ENCODE measurements at places on chromosomes 3 and 15.
A peak's percentile ranks its signal among the peaks of the same experiment; 100 is the strongest.

DNA sequence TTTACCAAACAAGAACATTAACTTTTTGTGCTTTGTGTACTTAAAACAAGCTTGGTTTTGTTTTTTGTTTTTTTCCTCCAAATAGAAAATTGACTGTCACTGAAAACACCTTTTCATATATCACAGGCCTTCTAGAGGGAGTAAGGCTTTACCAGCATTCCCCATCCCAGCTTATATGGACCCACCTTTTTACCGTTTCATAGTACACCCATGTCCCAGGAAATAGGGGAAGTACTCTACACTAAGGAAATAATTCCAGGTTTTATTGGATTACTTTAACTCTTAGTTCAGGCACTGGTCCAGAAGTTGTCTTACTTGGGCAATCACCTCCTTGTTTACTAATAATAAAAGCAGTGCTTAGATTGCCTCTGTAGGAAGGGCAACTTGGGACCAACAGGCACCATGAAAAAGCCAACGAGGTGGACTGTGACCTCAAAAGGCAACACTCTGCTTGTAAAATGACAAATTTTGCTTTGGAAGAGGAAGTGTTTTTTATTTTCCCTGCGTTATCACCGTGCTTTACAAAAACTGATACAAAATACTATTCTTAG is 26.2 kb downstream of the HMG20A start:
- no peak for DNase-seq

DNA sequence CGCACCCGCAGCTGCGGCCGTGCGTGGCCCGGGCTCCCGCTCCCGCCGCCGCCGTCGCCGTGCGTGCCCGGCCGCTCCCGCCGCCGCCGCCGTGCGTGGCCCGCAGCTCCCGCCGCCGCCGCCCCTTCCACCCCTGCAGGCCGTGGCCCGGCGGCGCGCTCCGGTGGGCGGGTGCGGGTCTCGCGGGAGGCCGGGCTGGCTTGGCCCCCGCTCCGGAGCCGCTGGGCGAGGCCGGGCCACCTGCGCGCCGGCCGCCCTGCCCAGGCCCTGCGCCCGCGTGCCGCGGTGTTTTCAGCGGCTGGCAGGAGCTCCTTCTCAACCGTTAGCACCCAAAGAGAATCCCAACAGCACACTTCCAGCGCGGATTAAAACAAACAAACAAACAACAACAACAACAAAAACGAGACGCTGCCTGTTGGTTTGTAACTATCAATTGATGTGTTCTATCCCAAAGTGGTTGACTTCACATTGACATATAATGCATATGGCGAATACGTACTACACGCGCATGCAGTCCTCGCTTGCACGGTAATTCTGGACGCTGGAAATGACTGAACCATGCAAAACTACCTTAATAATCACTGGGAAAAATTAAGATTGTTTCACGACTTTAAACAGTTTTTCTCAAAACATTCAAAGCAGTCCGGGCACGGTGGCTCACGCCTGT is 113.7 kb upstream of the GOLGA8J start:
- DNase-seq, result no peak

DNA sequence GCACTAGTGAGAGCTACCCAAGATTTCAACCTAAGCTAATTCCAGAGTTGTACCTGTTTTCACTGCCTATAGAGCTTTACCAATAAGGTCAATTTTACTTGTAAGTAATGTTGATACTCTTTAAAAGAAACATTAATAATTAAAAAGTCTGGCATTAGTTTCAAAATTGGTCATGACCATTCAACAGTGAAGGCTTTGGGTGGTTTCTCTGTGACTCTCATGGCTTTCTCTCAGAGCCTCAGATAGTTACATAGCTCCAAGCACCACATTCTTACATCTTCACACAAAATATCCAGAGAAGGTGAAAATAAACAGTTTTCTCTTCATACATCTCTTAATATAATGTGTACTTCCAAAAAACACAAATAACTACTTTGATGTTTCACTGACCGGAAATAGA is 61.5 kb upstream of the TCF12 start:
- no peak for DNase-seq

- peak; percentile 67 for DNase-seq
These were observed 519.1 kb downstream of the FOXP1 start for GRCh38 chr3:71064291-71064955.

DNA sequence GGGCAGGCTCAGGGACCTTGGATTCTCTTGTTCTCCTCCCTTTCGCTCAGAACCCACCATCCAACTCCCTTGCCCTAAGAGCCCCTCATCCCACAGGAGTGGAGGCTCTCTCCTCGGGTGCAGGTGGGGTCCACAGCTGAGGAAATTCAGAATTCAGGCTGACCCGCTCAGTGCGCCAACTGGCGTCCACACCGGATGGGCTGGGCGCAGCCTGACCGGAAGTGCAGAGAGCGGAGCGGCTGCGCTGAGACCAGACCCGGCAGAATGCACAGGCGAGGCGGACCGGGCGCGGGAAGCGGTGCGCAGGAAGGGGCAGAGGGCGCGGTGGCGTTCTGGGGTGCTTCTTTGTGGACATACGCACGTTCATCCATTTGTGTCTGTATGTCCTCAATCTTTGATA is 210.4 kb upstream of the NDN start:
- DNase-seq, result no peak

DNA sequence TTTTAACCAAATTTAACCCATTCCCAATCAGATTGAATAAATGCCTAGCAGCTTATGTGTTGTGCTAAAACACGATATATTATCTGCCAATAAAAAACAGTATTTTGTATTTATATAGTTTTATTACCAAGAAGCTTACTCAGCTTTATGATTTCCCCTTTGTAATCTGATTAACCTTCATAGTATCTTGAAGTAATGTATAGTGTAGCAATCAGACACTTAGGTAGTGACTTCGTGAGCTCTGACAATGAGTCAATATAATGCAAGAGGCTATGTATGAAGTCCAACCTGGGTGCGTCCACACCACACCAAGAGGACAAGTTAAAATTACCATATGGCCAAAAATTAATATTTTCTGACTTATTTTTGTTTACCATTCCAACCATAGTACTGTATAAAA is 2.1 kb upstream of the CNBP start:
- DNase-seq, result no peak

DNA sequence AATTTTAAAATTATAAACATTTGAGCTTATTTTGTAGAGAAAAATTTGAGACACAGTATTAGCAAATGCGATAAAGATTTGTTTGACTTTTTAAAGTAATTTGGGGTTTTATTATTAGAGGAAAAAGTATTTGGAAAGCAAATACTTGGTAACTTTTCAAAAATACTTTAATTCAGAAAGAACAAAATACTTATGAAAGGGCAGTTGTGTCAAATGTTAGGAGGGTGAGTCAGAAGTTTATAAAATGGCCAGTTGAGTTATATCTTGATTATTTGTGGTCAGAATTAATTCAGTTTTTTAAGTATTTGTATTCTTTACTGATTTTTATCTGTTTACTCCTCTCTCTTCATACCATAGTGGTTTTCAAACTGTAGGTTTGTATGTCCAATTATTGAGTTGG is 12.1 kb downstream of the LACTB start:
- peak; percentile 72 for DNase-seq

DNA sequence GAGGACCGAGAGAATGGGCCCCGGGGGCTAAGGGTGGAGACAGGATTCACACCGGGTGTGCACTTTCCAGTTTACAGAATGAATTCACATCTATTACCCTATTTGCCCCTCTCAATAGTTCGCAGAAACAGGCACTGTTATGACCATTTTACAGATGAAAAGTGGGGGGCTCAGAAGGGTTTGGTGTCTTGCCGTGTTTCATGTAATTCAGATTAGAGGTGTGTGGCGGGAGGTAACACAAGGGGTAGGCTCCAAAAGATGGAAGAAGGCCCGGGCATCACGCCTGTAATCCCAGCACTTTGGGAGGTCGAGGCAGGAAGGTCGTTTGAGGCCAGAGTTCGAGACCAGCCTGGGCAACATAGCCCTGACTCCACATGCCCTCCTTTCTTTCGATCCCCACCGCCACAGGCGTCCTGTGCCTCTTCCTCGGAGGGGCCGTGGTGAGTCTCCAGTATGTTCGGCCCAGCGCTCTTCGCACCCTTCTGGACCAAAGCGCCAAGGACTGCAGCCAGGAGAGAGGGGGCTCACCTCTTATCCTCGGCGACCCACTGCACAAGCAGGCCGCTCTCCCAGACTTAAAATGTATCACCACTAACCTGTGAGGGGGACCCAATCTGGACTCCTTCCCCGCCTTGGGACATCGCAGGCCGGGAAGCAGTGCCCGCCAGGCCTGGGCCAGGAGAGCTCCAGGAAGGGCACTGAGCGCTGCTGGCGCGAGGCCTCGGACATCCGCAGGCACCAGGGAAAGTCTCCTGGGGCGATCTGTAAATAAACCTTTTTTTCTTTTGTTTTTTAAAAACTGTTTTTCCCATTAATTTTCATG is 3.4 kb downstream of the DUOXA2 start:
- DNase-seq, result no peak

DNA sequence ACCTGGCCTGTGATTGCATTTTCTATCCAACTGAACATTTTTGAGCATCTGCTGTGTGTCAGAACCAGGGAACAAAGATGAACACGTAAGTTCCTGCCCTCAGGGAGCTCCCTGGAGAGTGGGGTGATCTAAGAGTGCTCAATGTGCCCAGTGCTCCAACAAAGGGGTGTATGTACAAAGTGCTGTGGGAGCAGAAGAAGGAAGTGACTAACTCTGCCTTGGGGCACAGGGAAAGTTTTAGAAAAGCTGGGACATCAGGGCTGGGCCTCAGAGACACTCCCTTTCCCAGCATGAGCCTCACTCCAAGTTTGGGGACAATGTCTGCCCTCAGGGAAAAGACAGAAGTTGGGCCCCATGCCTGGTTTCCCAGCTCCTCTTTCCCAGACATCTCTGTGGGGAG is 27.6 kb upstream of the BNC1 start:
- peak; percentile 55 for DNase-seq

- DNase-seq, result peak; percentile 6
These were observed 39.4 kb downstream of the TMCO5A start for GRCh38 chr15:37973856-37974255.

GRCh38 chr3:123503203-123503602 is 54.3 kb upstream of the ADCY5 start:
- no peak for DNase-seq

Data from EL (cell line).